ENCODE measurements at places on chromosomes 5 and 9.

- peak; percentile 4 for DNase-seq
Measured at GRCh38 chr5:150746-151145, 40.5 kb upstream of the LRRC14B start.

DNA sequence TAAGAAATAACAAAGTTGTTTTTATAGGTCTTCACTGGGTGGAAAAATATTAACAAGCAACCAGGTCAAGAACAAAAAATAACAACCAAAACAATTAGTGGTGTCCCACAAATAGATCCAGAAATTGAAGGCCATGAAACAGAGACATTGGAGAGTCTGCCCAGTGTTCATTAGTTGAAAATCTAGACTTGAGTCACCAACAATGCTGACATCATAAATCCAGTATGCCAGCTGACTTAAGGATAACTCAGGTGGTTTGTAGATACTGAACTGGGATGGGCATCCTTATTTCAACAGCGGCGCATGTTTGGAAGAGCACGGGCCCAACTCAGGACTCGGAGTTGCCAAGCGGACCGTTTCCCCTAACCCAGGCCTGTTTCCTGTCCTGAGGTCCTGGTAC lies 80.7 kb upstream of the TNFAIP8 start:
- no peak for DNase-seq

DNA sequence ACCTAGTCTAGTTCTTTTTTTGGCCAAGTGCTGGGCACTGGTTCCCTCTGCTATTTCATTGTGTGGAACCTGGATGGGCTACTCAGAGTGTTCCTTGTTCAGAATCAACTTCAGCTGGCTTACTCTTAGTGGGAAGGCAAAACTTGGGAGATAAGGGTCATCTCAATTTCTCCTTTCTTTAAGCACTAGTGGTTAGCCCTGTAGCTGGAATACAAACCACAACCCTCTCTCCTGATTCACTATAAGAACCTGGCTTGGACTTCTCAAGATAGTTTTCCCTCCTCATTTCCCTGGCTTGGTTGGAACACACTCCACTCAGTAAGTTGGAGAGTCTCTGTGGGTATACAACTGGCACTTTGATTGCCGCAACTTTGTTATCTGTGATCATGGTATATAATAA lies 35.1 kb downstream of the GRIA1 start:
- no peak for DNase-seq

- peak; percentile 76 for DNase-seq
Measured at GRCh38 chr9:83304686-83305085, 233.5 kb downstream of the FRMD3 start.

GRCh38 chr5:151094030-151094851 lies 13.4 kb upstream of the TNIP1 start:
- no peak for DNase-seq

- DNase-seq, result no peak
Measured at GRCh38 chr9:70413464-70413798, 1.0 kb downstream of the KLF9 start.

DNA sequence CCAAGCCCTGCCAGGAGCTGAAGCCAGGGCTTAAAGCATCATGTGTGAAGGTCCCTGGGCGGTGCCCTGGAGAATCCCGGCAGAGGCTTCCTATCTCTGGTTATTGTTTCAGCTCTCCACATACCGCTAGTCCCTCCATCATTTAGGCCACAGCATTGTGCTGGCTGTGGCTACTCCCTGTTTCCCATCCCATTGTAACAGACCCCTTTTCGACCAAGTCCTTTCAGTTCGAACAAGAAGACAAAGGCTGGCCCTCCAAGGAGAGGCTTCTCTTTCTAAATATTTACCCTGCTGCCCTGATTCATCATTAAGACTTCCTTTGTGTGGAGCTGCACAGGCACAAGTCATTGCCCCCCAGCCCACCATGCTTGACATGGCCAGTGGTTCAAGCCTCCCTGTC lies 41.6 kb downstream of the NEUROG1 start:
- no peak for DNase-seq

GRCh38 chr9:92004045-92004392 lies 54.0 kb upstream of the ROR2 start:
- no peak for DNase-seq

DNA sequence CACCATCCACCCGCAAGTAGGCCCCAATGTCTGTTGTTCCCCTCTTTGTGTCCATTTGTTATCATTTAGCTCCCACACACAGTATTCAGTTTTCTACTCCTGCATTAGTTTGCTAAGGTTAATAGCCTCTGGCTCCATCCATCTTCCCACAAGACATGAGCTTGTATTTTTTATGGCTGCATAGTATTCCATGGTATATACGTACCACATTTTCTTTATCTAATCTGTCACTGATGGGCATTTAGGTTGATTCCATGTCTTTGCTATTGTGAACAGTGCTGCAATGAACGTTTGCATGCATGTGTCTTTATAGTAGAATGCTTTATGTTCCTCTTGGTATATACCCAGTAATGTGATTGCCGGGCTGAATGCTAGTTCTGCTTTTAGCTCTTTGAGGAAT lies 150.4 kb downstream of the DCP2 start:
- DNase-seq, result no peak

GRCh38 chr5:62960781-62961180 lies 382.2 kb downstream of the LRRC70 start:
- DNase-seq, result no peak

DNA sequence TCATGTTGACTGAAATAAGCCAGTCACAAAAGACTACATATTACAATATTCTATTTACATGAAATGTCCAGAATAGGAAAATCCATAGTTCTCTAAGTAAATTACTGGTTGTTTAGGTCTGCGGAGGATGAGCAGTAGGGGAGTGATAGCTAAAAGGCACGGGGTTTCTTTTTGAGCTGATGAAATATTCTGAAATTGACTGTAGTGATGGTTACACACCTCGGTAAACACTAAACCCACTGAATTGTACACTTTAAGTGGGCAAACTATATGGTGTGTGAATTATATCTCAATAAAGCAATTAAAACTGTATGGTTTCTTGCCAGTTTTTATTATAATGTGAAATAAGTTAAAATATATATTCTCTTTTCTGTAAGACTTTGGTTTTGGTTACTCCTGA lies 77.7 kb upstream of the TMED7 start:
- no peak for DNase-seq

GRCh38 chr5:87579678-87580077 lies 166.9 kb upstream of the CCNH start:
- no peak for DNase-seq

DNA sequence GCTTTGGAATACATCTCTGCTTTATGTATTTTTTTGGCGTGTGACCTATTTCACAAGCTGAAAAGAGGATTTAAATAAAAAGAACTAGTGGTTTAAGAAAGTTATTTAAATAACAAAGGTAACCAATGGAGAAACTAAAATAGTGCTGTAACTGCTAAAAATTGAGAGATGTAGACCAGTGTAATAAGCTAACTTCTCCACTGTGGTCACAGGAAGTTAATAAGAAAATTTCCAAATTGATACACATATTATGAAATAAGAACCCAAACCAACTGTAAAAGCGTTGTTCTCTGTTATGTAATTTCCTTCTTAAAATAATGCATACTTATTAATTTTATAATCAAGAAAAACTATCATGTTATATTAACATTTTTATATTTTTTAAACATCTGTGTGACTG lies 29.1 kb upstream of the ZFAND5 start:
- DNase-seq, result no peak

- no peak for DNase-seq
Measured at GRCh38 chr5:157941616-157942015, 82.7 kb upstream of the CLINT1 start.

GRCh38 chr5:116410336-116410890 lies 164.2 kb downstream of the SEMA6A start:
- no peak for DNase-seq

GRCh38 chr5:10674582-10674981 lies 86.5 kb downstream of the DAP start:
- no peak for DNase-seq

- no peak for DNase-seq
Measured at GRCh38 chr9:70588999-70589398, 174.5 kb upstream of the KLF9 start.

DNA sequence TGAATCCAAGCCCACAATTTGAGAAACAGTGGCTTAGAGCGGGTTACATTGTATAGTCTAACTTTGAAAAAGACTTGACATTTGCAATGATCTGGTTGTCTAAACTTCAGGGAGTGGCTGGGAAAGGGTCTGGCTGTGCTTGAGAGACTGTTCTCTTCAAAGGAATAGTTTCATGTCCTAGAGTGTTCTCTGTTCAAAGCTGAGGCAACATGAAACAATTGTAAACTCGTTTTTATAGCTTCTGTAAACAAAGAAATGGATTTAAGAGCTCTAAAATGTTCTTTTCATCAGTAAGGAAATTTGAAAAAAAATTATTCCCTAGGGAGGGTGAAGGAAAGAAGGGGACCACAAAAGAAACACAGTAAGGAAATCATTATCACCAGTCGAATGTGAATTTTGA lies 41.6 kb downstream of the FOCAD start:
- DNase-seq, result no peak

- peak; percentile 14 for DNase-seq
Measured at GRCh38 chr9:82031538-82032280, 43.1 kb downstream of the SPATA31D1 start.

- no peak for DNase-seq
Measured at GRCh38 chr5:851076-851475, 290 bp upstream of the ZDHHC11 start.

- DNase-seq, result no peak
Measured at GRCh38 chr9:117046666-117047327, 359.7 kb downstream of the TRIM32 start.

DNA sequence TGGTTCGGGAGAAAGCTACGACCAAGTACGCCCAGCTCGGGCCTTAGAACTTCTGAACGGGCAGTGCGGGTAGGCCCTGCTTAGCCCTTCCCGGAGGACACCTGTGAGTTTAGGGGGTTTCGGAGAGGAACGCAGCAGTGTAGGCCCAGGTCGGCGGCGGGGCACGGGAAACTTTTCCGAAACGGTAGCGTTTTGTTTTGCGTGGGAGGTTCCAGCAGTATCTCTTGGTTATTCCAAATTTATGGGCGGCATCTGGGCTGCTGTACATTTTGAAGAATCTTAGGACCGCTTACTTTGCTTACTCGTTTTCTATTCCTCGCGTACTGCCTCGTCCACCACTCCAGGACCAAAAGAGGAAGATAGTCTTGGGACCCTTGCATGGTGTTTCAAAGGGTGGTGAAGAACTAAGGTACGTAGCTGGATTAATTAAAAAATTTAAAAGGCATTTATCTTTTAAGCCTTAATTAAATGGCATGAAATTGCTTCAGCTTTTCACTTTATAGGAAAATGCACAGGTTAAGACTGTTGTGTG lies 492 bp downstream of the TENT2 start:
- no peak for DNase-seq

DNA sequence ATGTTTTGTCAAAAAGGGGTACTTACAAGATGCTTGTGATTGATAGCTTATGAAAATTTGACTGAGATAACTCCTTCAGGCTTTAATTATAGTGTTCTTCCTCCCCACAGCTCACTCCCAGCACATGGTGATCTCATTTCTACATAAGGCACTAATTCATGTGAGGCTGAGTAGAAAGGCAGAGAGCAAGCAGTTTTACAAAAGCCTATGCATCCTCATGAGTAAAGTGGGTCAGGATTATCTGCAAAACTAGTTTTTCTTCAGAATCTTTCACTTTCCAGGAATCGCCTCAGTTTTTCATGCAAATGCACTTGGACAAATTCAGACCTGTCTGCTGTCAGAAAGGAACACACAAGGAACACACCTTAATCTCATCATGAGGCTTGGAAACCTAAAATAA lies 92.1 kb upstream of the FBN2 start:
- DNase-seq, result no peak

DNA sequence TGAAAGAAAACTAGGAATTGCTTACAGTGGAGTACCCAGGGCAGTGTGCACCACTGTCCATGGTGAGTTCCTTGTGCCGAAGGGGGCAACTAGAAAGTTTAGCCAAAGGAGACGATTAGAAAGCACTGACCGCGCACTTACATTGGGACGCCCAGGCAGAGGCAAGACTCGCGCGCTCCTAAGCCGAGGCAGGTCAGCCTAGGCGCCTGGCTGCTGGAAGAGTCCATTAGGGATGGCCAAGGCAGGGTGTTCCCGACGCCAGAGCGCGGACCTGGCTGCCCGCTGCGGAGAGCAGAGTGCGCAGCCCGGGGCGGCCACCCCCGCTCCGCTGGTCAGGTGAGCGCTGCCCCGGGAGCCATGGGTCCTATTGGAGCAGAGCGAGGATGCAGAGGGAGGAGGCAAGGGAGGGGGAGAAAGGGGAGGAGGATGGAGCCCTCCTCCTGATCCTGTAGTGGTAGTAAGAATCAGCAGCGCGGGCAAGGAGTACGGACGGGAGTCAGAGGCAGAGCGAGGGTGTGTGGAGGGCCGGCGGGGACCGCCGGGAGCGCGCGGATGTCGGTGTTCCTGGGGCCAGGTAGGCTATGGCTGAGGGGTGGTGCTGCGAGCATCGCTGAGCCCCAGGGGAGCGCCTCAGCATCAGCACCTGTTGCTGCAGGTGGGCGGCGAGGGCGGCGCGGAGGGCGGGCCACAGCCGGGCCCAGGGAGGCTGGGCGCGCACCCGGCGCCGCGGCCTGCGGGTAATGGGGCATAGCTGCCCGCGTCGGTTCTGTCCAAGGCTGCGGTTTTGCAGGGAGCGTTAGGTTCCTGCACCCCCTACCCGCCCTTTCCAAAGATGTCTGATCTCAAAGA lies at the start of gene ADGRV1:
Gene ADGRV1, plus strand, starts transcription at position 454 of the 849 bp plus-strand sequence. Its CDS starts 99 bp downstream, at position 553.
- peak; percentile 57 for DNase-seq

- DNase-seq, result no peak
Measured at GRCh38 chr5:17813214-17813613, 179.0 kb downstream of the TAF11L14 start.

DNA sequence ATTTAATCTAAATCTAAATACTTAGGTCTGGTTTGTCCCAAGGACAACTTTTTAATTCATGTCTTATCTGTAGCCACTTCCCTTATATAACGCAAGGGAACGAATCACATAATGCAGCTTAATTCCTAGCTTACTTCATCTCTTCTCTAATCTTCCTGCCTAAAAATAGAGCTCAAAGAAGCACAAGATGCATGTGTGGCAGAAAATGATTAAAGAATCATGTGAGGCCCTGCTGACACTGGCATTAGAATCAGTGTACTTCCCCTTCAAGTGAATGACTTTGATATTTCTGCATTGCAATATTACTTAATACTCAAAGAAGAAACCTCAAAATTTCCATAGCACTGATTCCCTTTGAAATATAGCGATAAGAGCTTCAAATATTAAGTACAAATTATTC lies 317.9 kb upstream of the FTMT start:
- no peak for DNase-seq

Data from hippocampal formation (tissue), 2 donors.